ENCODE measurements at places on chromosomes 3 and 15.

DNA sequence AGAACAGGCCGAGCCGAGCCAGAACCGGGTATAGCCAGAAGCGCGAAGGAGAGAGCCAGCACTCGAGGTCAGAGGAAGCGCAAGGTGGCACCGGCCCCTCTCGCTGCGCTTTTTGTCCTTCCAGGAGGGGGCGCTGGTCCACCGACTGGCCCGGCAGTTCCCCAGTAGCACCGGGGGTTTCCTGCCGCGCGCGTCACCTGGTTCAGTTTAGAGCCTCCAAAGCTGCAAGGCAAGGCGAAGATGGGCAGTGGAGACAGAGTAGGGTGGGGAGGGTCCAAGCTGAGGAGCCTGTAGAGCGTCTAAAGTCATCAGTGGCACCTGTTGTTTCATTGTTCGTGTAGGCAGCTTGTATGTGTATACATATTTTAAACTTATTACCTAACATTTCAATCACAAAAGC, 7.6 kb upstream of the NR2E3 start:
- DNase-seq: no peak

- no peak for DNase-seq
Measured at GRCh38 chr3:112776000-112776399, 70.7 kb downstream of the CD200R1L start.

GRCh38 chr3:141240687-141241615, 9.3 kb downstream of the PXYLP1 start:
- no peak for DNase-seq

DNA sequence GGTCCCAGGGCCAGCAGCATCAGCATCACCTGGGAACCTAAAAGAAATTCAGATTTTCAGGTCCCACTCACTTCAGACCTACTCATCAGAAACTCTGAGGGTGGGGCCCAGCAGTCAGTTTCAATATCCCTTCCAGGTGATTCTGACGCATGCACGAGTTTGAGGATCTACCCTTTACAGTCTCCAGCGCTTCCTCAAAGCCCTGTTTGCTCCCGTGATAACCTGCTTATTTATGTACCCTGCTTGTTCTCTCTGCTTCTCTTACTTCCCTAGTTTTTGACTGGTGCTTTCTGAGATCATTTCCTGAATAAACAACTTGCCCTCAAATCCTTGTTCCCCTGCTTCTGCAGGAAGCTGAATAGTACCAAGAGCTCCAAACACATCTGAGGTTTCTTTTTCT, 245.3 kb downstream of the ZNF621 start:
- no peak for DNase-seq

DNA sequence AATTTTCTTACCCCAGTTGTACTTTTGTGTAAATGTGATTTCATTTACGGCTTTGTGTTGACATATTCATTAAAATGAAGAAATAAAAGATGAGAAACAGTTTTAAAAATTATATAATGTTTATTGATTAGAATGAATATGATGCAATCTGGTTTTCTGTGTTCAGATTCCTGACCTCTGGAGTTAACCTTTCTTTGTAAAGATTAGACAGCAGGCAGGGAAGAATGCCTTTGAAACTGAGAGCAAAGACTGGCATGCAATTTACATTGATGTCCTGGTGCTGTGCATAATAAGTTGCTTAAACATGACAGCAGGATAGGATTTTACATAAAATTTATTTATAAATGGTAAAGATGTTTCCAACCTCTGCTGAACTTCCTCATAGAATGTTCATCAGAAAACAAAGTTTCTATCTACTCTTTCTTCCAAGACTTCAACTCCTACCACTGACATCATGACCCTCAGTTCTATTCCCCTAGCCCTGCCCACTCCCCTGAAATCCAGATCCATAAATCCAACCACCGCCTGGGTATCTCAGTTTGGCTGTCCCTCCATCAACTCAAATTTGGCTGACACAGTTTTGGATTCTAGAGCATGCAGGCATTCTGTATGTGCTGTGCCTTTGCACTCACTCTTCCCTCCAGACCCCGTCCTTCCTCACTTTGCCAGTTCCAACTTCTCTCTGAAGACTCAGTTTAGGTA, 1.7 kb downstream of the HGD start:
- no peak for DNase-seq

DNA sequence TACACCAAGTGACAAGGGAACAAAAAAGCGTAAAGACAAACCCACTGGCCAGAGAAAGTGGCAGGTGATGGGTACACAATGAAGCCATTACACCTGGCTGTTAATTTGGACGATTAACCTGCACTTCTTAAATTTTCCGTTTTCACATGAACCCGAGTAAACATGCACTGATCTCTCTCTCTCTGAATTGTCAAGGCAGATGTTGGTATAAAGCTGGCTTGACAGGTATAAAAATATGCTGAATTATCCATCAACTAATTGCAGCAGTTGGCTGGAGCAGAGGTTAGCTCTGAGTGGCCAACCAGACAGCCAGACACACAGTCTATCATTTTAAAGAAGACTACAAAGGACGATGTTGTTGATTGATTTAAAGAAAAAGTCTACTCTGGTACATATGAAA, 561.7 kb upstream of the ALCAM start:
- DNase-seq: no peak

DNA sequence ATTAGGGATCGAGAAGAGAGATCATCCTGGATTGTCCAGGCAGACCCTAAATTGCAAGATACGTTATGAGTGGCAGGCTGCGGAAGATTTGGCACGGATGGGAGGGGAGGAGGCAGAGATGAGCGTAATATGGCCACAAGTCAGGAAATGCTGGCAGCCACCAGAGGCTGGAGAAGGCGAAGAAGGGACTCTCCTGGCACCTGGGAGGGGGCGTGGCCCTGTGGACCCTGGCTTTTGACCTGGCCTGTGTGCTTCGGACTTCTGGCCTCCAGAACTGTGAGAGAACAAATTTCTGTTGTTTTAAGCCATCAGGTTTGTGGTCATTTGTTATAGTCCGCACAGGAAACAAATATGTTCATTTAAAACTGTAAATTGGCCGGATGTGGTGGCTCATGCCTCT, 31.9 kb upstream of the IGF1R start:
- no peak for DNase-seq

DNA sequence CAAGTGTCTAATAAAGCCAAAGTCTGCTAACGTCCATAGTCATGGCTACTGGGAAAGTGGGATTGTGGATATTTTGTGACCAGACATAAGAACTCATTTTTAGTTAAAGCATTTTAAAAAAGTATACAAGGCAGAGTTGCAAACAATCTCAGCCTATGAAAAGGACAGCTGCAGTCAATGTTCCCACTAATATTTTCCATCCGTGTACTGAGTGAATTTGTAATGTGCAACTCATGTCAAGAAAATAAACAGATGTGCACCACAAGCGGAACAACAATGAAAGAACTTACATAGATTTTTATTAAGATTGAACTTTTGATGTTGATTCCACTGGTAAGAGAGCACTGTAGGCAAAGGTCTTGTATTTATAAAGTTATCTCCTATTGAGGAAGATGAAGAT, 231.3 kb upstream of the SEMA6D start:
- no peak for DNase-seq

DNA sequence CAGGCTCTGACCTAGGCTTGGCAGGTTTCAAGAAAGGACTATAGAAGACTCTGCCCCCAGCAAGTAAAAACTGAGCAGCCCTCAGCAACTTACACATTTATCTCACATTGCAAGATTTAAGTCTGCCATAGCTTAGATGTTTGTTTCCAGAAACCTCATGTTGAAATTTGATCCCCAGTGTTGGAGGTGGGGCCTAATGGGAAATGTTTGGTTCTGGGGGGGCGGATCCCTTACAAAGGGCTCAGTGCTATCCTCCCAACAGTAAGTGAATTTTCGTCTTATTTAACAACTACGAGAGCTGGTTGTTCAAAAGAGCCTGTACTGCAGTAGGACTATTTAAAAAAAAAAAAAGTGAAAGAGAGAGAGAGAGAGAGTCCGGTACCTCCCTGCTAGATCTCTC, 125.2 kb upstream of the PROK2 start:
- no peak for DNase-seq

DNA sequence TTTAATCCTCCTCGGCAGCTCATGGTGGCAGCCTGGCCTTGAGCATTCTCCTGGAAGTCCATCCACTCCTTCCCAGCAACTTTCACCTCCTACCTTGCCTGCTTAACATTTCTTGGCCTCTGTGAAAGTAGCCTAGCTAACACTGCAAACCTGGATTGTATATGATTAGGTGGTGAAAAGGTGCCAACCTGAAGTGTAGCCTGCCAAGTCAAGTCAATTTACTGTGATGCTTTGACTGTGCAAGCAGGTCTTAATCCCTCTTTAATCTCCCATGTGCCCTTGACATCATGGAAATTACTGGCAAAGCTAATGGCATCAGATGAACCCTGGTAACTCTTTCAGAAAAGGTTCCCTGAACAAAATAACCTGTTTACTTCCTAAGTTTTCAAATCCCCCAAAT, 169.7 kb upstream of the NR2F2 start:
- DNase-seq: no peak

DNA sequence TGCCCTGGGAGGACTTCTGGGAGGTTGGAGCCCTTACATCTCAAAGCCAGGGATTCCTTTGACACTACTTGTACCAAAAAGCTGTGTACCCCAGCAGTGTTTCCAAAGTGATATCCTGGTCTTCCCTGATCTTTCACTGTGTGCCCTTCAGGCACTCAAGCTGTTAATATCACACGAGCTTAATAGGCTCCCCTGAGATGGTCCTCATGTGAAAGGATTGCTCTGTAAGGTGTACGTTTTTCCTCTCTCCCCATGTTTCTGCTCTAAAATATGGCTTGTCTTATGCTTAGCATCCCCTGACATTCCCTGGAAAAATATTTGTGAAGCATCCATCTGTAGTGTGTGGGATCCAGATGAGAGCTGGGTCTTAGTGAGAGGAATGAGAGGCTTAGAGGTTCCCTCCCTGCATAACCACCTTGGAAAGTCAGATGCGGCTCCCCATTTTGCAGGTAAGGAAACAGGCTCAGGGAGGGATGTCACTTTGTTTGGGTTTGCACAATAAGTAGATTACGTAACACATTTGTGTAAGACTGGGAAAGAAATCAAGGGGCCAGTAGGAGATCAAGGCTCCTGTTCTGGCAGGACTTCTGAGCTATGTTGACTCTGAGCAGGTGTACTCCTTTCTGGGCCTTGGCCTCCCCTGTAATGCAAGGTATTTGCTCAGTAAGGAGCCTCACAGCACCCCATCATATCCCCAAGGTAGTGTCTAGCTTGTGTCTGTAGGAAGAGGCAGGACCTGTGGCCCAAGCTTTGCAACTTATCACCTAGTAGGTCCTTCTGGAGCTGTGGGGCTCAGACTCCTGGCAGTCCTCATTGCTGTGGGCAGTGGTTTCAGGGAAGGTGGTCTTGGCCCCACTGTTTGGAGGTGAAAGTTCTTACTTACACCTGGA, 667 bp upstream of the ACOX2 start:
- DNase-seq: no peak
